ENCODE measurements at places on chromosomes 12 and 14.

- no peak for DNase-seq
Observed at GRCh38 chr12:40602562-40602961, 89.7 kb upstream of the CNTN1 start.

DNA sequence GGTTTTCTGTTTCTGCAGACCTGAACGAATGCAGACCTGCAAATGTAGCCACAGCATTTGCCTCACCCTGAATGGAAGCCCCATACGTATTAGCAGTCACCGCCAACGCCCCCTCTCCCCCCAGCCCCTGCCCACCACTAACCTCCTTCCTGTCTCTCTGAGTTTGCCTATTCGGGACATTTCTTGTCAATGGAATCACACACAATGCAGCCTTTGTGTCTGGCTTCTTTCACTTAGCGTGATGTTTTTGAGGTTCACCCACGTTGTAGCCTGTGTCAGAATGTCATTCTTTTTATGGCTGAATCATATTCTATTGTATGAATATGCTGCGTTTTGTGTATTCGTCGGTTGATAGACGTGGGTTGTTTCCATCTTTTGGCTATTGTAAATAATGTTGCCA, 178.6 kb downstream of the AACS start:
- no peak for DNase-seq

GRCh38 chr12:49797449-49797776, 30.8 kb downstream of the NCKAP5L start:
- no peak for DNase-seq

- no peak for DNase-seq
Observed at GRCh38 chr14:54267172-54267571, 129.6 kb upstream of the CDKN3 start.

- DNase-seq = no peak
Observed at GRCh38 chr14:69861025-69861569, 18.1 kb upstream of the SMOC1 start.

GRCh38 chr14:32039401-32040030, 37.6 kb upstream of the ARHGAP5 start:
- no peak for DNase-seq

DNA sequence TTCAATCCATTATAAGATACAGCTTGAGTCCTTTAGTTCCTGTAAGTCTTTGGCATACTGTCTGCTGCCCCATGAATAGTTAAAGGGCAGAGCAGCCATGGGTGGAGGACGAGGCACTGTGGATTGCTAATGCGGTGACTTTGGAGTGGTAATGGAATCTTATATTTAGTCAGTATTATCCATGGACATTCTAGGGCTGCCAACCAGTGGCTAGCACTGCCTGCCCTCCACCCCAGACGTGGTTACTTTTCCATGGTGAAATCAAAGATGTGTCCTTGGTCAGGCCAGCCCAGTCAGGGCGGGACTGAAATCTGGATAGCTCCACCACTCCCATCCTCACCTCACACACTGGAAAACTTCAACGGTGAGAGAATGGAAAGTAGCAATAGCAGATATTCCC, 2.3 kb downstream of the TTC9 start:
- DNase-seq = no peak

- no peak for DNase-seq
Observed at GRCh38 chr14:50039734-50040400, 76.5 kb downstream of the VCPKMT start.

DNA sequence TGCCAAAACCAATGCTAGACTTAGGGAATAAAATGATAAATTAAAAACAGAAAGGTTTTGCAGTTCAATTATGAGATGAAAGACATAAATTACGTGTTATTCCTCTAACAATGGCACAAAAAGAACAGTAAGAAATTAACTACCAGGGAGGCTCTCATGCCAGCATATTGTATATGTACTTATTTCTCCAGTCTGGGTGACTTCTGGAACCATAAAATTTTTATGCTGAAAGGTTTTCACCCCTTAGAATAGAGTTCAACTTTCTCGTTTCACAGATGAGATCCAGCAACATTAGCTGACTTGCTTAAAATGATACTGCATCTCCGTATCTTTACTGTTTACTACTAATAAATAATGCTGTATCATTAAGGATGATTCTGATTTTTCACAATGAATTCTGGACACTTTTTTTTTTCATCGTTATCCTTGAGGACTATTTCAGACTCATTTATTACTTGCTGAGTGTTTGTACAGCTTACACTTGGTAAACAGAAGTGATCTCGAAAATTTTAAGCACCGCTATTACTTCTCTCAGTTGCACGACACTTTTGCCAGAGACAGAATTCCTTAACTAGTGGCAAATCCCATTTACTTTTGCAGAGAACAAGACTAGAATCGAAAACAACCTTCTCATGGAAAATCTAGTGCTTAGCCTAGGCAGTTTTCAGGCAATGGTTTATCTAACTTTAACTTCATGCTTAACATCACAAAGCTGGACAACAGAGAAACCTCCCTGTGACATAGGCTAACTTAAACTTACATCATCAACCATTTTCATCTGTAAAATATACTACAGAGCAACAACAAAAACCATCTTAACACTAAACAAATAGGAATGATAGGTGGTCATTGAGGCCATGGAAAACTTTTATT, 2.7 kb downstream of the RSRC2 start:
- peak; percentile 14 for DNase-seq

DNA sequence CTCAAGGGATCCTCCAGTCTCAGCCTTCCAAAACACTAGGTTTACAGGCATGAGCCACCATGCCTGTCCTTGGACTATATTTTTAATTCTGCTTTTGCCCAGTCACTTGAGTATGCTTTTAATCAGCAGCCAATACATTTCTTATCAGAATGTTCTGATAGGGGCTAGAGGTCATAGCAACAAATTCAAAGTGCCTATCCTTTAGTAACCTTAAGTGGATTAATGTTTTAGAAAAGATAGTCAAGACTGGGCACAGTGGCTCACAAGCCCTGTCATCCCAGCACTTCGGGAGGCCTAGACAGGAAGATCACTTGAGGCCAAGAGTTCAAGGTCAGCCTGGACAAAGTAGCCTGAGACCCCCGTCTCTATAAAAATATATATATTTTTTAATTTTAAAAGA, 37.1 kb downstream of the CKB start:
- no peak for DNase-seq

GRCh38 chr12:24069532-24070395, 120.3 kb upstream of the SOX5 start:
- no peak for DNase-seq

DNA sequence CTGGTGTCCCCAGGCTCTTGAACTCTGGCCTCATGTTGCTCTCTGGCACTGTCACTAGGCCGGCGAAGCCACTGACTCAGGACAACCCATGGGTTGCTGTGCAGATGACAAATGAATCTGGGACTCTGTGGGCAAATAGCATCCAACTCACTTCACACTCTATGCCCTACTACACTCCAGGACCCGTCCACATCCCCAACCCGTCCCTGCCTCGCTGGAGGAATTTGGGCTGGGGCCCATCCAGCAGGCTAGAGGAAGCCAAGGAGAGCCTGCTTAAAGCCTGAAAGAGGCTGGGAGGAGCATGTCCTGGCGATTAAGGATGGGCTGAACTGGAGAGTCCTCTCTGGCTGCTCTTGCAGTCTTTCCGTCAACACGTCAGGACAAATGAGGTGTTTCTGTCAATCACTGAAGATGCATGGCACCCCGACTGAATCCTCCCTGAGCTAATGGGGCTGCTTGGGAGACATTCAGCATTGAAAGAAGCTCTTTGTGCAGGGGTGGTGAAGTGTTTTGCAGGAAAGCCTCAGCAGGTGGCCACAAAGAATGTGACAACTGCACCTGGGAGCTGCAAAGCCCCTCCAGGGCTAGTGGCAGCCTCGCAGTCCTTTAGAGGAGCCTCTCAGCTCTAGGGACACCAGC, 71.7 kb downstream of the ANO2 start:
- DNase-seq = no peak

DNA sequence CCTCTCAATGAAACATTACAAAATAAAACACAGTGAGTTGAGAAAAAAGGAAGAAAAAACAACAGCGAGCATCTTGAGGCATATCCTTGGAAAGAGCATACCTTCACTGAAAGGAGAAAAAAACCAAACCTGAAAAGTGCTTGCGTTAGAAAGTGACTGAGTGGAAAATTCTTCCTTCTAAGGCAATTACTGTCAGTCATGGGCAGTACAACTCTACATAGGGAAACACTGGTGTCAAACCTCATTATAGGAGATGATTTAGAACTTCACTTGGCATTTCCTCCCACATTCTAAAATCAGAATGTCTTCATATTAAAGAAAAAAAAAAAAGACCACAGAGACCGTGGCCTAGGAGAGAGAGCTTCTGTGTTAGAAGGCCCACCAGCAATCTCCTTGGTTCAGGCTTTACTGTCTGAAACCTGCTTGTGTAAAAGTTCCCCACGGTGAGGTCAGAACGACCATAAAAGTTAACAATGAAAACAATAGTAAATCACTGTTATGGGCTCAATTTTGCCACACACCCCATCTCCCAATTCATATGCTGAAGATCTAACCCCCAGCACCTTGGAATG, 91.1 kb upstream of the CRY1 start:
- no peak for DNase-seq

DNA sequence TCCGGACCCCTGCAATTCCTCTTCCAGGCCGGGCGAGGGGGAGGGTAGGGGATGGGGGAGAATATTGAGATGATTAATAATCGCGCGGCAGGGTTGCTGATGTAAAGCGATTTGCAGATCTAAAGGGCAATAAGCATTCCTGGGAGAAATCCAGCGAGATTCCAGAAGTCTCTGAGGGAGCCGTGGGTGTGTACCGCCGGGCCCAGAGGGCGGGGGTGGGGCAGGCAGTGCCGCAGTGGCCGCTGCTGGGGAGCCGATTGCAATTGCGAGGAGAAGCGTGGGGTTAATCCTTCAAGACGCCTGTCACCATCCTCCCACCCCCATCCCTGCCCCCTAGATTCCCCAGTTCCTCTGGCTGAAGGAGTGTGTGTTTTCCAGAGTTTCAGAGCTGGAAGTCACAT, 16.4 kb downstream of the FOS start:
- peak; percentile 47 for DNase-seq

DNA sequence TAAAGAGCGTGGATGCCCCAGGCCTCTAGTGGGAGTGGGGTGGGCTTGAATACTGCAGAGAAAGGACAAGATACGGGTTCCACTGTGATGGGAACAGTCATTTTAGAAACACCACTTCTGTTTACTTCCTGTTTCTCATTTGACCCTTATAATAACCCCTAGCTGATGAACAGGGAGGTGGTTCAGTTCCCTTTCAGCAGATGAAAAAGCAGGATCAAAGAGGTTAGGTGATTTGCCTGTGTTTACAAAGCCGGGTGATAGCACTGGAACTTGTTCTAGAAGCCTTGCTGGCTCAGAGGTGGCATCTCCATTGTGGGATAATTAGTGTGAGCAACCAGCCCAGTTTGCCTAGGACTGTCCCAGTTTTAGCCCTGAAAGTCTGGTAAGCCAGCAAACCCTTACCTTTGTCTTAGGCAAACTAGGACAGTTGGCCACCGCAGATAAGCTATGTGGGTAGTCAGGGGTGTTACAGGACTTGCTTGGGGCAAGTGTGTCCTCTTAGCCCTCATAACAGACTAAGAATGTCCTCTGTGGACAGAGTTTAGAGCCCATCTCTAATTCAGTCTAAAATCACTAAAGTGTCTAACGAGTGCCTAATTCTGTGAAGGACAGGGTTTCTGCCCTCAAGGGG, 7.5 kb upstream of the LRP1-AS start:
- peak; percentile 44 for DNase-seq

DNA sequence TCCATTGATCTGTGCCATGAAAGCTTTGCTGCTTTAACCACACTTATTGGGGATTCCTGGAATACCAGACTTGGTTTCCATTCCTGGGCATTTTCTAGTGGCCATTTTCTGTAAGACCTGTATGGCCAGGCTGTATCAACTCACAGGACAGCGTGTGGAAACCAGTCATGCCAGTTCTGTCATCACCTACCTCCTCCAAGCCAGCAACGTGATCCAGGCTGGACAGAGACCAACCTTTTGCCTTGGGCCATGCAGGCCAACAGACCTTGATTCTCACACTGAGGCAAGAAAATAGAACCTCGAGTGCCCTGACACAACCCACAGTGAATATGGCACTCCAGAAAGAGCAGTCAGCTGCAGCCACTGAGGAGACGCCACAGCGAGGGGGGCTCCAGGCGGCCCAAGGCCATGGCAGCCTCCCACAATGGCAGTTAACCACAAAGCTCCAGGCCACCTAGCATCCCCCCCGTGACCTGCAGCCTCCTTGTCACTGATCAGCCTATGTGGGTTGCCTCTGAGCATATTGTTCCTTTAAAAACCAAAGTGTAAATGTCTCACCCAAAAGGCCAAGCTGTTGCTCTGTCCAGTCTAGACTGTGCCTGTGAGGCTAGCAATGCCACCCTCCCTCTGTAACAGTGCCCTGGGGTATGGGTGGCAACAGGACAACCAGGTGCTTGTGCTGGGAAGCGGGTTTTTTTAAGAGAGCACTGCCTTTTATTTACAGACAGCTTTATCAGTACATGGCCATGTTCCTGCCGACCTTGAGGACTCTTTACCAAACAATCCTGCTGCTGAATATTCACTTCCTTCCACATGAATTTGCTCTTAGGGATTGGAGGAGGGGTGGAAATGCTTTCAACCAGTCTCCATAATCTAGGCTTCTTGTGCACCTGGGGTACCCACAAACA, 168.7 kb upstream of the HIF1A start:
- DNase-seq = peak; percentile 17

- DNase-seq = no peak
Observed at GRCh38 chr12:28278960-28279359, 88.7 kb downstream of the CCDC91 start.

DNA sequence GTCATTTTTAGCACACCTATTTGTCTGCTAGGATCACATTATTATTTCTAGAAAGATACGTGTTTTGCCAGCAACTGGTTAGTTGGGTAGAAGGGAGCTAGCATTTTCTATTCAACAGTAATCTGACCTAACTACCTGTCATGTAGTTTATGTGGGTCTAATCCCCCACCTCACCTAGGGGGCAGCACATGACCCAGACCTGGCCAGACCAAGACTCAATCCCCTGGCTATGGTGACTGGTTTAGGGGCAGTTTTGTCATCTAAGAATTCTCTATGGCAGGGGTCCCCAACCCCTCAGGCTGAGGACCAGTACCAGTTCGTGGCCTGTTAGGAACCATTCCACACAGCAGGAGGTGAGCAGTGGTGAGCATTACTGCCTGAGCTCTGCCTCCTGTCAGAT, 29.5 kb upstream of the EVL start:
- no peak for DNase-seq
